GM23338 (cell line): ENCODE measurements at places on chromosomes 3 and 15.
A peak's percentile ranks its signal among the peaks of the same experiment; 100 is the strongest.

GRCh38 chr3:122694966-122695365 lies 14.3 kb downstream of the PARP14 start:
- no peak for DNase-seq
- no peak overlapping the region for H3K27ac ChIP-seq
- H3K4me3 ChIP-seq, result no peak overlapping the region
- peaks cover under 1% of the 10 kb centered on the region for H3K36me3 ChIP-seq

DNA sequence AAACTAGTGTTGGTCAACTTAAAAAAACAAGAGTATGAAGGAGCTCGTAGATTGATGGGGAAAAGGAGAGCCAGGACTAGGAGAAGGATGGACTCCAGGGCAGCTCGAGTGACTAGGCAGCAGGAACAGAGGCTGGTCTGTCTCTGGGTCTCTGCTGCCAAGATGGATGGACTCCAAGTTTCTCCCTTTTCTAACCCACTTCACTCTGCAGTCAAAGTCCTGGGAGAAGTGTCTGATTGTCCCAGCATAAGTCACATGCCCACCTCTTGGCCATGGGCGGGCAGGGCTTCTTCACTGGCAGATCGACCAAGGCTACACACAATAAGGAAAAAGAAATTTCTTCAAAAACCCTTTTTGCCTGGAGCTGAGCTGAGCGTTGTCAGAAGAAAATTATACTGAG lies 9.2 kb upstream of the EPB42 start:
- no peak overlapping the region for H3K4me3 ChIP-seq
- H3K4me1 ChIP-seq, result no peaks in the 10 kb centered on the region
- no peak for DNase-seq
- H3K27me3 ChIP-seq, result no peaks in the 10 kb centered on the region

DNA sequence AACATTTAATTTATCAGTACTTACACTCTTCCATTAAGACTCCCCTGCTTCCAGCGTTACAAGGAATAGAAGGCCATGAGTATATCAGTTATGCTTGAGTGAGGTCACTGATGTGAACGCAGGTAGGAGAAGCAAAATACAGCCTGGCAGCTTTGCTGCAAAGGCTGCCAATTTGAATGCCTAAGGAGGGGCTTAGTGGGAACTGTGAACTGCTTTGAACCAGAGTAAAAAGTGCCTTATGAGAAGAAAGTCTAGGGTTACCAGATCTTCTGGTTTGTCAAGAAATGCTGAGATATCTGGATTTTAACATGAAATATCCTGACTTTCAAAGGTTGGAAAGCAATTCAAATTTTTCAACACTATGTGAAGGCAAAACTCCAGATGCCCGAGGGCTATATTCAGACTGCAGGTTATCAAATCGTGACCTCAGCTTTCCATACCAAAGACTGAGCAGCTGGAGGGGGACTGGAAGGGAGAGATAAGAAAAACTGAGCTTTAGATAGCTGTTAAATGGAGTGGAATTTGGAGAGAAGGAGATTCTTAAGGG lies 446.3 kb upstream of the NECTIN3 start:
- no peak overlapping the region for H3K4me3 ChIP-seq
- H3K4me1 ChIP-seq, result 0 out of 2 replicates have a peak, but pooled peaks cover 9% of the 10 kb centered on the region
- no peaks in the 10 kb centered on the region for H3K27me3 ChIP-seq
- H3K36me3 ChIP-seq, result no peaks in the 10 kb centered on the region
- no peak for DNase-seq

DNA sequence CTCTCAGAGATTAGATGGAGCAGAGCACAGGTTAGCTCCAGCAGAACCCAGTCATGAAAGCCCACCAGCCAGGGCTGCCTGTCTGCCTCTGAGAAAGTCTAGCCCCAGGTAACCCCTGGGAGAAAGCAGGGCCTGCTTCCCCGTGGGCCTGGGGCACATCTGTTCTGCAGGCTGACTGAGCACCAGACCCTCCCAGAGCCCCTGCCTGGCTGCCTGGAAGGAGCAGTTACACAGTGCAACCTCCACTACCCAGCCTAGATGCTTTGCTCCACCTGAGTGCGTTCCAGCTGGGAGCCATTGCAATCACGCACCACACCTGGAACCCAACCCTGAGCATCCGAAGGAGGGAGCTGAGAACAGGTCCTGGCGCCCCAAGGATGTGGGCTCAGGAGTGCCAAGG lies 24.7 kb upstream of the OR5K4 start:
- H3K27me3 ChIP-seq, result no peaks in the 10 kb centered on the region
- peak; percentile 32 for DNase-seq
- peak overlapping the region; percentile 96; the same call in 1 of the 2 replicates for H3K27ac ChIP-seq
- peaks cover 30% of the 10 kb centered on the region for H3K4me1 ChIP-seq

DNA sequence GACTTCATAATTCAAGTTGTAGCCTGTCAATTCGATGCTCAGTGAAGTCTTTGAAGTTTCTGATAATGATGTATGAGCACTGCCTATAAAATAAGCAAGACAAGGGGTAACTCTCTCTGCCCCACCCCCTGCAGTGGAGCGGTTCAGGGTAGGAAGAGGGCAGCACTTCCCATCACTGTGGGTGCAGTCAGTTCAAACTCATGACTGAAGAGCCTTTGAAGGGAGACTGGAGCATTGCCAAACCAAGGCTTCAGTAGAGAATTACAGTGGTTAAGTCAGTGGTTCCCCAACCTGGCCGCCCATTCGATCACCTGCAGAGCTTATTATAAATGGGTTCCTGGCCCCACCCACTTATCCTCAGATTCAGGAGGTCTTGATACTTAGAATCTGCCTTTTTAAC lies 190.6 kb downstream of the SHQ1 start:
- peaks cover 4% of the 10 kb centered on the region; the same call in 1 of the 2 replicates for H3K4me1 ChIP-seq
- no peak for DNase-seq
- H3K4me3 ChIP-seq, result no peak overlapping the region
- H3K27me3 ChIP-seq, result no peaks in the 10 kb centered on the region
- no peaks in the 10 kb centered on the region for H3K36me3 ChIP-seq
- no peak overlapping the region for H3K27ac ChIP-seq

GRCh38 chr15:81003097-81003350 lies 2.3 kb downstream of the TLNRD1 start:
- no peak for DNase-seq
- H3K27me3 ChIP-seq, result peaks cover 37% of the 10 kb centered on the region
- H3K4me3 ChIP-seq, result peak overlapping the region; percentile 86; the same call in 1 of the 2 replicates
- no peaks in the 10 kb centered on the region for H3K36me3 ChIP-seq
- peaks cover 7% of the 10 kb centered on the region for H3K4me1 ChIP-seq

GRCh38 chr15:29788433-29789034 lies 33.7 kb downstream of the TJP1 start:
- DNase-seq, result no peak
- no peak overlapping the region for H3K4me3 ChIP-seq
- H3K36me3 ChIP-seq, result no peaks in the 10 kb centered on the region
- H3K4me1 ChIP-seq, result peaks cover 5% of the 10 kb centered on the region
- H3K27ac ChIP-seq, result no peak overlapping the region
- H3K27me3 ChIP-seq, result no peaks in the 10 kb centered on the region

DNA sequence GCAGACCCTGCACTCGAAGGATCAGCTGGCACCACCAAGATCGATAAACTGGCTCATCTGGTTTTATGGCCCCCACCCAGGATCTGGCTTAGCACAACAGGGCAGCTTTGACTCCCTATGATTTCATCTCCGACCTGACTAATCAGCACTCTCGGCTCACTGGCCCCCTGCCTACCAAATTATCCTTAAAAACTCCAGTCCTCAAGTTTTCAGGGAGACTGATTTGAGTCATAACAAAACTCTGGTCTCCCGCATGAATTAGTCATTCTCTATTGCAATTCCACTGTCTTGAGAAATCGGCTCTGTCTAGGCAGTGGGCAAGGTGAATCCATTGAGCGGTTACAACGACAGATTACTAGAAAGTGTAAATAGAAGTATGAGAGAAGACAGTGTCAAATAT lies 521.9 kb upstream of the RGMA start:
- no peak overlapping the region for H3K27ac ChIP-seq
- no peaks in the 10 kb centered on the region for H3K4me1 ChIP-seq
- H3K27me3 ChIP-seq, result no peaks in the 10 kb centered on the region

DNA sequence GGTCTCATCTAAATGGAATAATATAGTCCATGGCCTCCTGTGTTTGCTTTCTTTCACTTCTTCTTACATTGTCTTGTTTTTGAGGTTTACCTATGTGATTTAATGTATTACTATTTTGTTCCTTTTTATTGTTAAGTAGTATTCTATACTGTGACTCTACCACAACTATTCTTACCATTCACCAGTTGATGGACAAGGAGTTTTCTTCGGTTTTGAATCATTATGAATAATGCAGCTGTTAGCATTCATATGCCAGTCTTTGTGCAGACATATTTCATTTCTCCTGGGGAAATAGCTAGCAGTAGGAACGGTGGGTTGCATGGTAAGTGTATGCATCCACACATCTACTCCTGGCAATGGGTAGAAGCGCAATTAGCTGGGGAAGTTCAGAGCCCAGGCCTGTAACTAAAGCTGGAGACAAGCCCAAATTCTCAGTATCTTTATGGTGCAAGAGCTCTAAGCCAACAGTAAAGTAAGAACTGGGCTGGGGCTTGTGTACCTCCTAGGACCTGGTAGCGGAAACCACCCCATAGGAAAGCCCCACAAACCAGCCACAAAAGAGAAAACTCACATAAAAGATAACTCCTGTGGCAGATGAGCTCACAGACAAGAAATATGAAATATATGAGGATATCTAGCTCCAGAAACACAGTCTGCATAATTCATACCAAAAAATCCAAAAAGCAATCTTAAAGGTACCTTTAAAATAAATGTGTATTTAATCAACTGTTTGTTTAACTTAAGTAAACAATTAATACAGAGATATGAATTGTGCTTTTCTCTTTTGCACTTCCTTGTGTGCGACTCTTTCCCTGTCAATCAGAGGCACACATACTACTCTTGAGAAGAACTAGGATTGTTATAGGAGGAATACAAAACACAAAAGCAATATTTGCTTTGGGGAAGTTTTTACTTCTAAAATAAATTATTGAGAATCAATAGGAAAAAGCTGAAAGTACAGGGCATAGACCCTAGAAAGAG lies 2.7 kb upstream of the CSTA start:
- H3K4me1 ChIP-seq, result no peaks in the 10 kb centered on the region
- no peak overlapping the region for H3K4me3 ChIP-seq
- H3K27ac ChIP-seq, result no peak overlapping the region

DNA sequence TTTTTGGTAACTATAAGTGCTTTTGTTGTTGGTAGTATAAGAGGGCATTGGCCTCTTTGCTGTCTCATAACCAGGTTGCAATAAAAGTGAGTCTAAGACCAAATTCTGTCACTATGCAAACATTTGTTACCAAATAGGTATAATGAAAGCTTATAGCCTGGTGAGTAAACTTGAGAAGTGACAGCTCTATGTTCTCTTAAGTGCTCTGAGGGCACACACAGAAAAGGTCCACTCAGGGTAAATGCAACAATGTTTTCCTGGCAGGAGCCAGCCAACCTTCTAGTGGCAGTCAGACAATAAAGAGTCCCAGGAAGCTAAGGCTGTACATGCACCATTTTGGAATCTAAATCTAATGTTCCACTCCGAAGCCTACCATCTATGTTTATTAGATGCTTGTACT lies 262.1 kb upstream of the TGFBR2 start:
- no peak overlapping the region for H3K4me3 ChIP-seq
- no peaks in the 10 kb centered on the region for H3K27me3 ChIP-seq
- H3K36me3 ChIP-seq, result no peaks in the 10 kb centered on the region
- DNase-seq, result no peak
- H3K27ac ChIP-seq, result no peak overlapping the region
- 0 out of 2 replicates have a peak, but pooled peaks cover 6% of the 10 kb centered on the region for H3K4me1 ChIP-seq

GRCh38 chr3:195802261-195802701 lies 9.4 kb downstream of the MUC4 start:
- H3K27ac ChIP-seq, result no peak overlapping the region
- no peak for DNase-seq
- H3K4me1 ChIP-seq, result peaks cover 24% of the 10 kb centered on the region

GRCh38 chr3:15060029-15060428 lies 5.1 kb downstream of the MRPS25 start:
- H3K4me3 ChIP-seq, result no peak overlapping the region
- no peak for DNase-seq
- no peaks in the 10 kb centered on the region for H3K27me3 ChIP-seq
- 0 out of 2 replicates have a peak overlapping the region, but pooled peaks have one; percentile 45 for H3K27ac ChIP-seq
- peaks cover 6% of the 10 kb centered on the region; the same call in 1 of the 2 replicates for H3K4me1 ChIP-seq

DNA sequence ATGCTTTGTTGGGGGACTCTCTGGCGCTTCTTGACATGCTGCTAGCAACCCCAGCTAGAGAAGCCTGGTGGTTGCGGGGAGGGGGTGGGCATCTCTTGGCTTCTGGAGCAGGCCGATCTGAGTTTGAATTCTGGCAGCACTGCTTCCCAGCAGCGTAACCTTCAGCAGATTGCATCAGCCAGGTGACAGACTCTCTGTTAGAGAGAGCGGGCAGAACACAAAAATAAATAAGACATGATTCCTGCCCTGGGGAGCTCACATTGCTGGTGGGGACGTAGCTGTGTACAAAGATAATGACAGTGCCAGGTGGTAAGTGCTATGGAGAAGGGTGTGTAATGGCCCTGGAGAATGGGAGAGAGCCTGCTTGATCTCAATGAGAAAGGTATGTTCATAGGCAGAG lies 87.4 kb downstream of the THSD4 start:
- peak overlapping the region; percentile 96 for H3K27ac ChIP-seq
- no peak overlapping the region for H3K4me3 ChIP-seq
- H3K4me1 ChIP-seq, result peaks cover 36% of the 10 kb centered on the region
- no peaks in the 10 kb centered on the region for H3K36me3 ChIP-seq
- no peaks in the 10 kb centered on the region for H3K27me3 ChIP-seq

DNA sequence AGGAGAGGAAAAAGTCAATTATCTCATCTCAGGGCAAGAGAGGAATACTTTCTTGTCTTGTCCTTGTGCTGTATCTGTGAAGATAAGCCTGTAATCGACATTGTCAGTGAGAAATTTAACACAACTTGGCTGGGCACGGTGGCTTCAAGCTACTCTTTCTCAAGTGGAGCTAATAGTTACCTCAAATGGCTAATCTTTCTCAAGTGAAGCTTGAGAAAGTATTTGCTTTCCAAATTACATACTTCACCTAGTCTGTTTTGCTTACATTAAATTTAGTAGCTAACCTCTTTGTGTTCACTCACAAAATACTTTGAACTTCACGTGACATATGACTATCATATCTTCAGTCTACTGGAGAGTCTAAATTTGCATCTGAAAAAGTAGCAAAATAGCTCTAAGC lies 48.3 kb upstream of the B3GALNT1 start:
- H3K36me3 ChIP-seq, result no peaks in the 10 kb centered on the region
- H3K4me1 ChIP-seq, result no peaks in the 10 kb centered on the region
- no peak overlapping the region for H3K4me3 ChIP-seq
- DNase-seq, result no peak
- no peaks in the 10 kb centered on the region for H3K27me3 ChIP-seq

- DNase-seq, result no peak
- H3K27ac ChIP-seq, result no peak overlapping the region
- H3K27me3 ChIP-seq, result no peaks in the 10 kb centered on the region
- H3K4me3 ChIP-seq, result no peak overlapping the region
Measured at GRCh38 chr3:194522579-194523046, 35.8 kb upstream of the ATP13A3 start.

- no peak for DNase-seq
- H3K4me1 ChIP-seq, result peaks cover 45% of the 10 kb centered on the region
- peak overlapping the region; percentile 69 for H3K4me3 ChIP-seq
- H3K27ac ChIP-seq, result no peak overlapping the region
Measured at GRCh38 chr3:129605922-129606635, 397 bp downstream of the PLXND1 start.

- no peak overlapping the region for H3K4me3 ChIP-seq
- no peaks in the 10 kb centered on the region for H3K36me3 ChIP-seq
- DNase-seq, result no peak
- no peaks in the 10 kb centered on the region for H3K27me3 ChIP-seq
- no peaks in the 10 kb centered on the region for H3K4me1 ChIP-seq
Measured at GRCh38 chr15:64191971-64192830, 29.4 kb upstream of the PPIB start.
